AG09319 (cell line): ENCODE measurements at places on chromosomes 1 and 21.

DNA sequence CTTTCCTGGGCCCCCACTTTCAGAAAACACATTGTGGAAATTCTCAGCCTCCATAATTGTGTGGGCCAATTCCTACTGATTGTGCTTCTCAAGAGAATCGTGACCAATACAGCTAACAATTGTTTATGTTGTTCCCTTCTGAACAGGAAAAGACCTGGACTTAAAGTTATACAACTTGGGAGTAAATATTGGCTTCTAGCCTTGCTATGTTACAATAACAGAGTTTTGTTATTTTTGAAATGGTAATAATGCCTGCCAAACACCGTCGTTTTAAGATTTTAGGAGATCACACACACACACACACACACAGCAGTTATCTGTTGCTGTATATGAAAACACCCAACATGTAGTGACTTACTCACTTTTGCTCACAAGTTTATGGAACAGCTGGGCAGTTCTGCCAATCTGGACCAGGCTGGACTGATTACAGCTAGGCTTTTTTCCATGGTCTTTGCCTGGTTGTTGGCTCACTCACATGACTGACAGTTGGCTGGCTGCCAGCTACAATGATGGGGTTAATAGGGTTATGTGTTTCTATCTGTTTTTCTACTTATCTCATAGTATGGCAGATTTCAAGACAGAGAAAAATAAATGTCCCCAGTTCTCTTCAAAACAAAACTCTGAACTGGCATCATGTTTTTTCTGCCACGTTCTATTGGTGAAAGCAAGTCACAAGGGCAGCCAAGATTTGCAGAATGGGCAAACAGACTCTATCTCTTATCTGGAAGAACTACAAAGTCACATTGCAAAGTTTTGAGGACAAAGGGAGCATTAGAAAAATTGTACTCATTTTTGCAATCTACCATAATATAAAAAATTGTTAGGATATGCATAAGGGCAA is 447.5 kb downstream of the NEGR1 start:
- DNase-seq, result no peak

- peak; percentile 78 for DNase-seq
These were observed 21.3 kb downstream of the SCAF4 start for GRCh38 chr21:31710586-31710985.

DNA sequence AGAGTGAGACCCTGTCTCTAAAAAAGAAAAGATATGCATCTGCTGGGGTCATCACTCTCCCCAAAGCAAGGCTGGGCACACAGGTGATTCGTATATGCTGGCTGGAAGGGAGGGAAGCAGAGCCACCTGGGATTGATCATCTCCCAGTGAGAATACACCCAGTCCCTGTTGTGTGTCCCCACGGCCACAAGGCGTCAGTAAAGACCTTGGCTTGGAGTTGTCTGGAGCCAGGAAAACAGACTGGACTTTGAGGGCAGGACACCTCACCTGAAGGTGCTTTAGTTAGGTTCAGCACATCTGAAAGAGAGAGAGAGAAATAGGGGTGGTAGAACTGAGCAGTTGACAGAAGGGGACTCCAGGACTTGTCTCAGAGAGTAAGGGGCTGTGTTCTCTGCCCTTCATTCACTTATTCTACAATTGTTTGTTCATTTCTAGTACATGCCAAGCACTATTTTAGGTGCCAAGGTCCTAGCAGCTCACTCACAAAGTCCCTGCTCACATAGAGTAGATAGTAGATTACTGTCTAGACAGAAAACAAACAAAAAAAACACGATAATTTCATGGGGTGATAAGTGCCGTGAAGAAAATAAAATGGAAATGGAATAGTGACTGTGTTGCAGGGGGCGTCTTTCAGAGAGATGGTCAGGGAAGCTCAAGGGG is 13.5 kb downstream of the CITED4 start:
- peak; percentile 27 for DNase-seq

DNA sequence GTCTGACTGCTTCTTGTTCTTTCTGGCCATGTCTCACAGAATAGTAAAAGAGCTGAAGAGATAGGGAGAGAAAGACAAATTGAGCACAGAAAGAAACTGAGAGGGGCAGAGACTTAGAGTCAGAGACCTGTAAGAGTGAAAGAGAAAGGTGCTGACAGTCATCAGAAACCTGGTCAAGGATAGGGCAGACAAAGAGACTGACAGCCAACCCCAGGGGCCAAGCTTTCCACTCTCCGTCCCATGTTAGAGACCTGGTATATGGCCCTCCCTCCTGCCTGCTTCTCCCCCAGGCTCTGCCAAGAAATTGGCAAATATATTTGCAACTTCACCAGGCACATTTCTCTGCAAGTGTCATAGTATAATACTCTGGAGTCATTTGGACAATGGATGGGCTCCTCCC is 64.6 kb downstream of the RHBG start:
- no peak for DNase-seq

DNA sequence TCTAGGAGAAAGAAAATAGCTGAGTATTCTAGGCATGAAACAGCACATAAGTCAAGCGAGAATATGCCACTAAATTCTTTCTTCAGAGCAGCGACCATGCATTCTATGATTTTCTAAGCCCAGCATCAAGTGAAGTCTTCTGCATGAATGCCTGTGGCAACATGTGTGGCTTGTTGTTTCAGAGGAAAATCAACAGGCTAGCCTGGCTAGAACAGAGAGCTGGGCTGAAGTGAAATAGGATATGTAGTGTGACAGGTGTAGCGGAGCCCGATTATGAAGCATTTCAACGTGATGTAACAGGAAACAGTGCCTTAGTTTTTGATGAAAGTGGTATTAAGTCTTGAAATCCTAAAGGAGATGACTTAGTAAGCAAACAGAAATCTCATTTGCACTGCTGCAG is 7.0 kb downstream of the CSDE1 start:
- no peak for DNase-seq

DNA sequence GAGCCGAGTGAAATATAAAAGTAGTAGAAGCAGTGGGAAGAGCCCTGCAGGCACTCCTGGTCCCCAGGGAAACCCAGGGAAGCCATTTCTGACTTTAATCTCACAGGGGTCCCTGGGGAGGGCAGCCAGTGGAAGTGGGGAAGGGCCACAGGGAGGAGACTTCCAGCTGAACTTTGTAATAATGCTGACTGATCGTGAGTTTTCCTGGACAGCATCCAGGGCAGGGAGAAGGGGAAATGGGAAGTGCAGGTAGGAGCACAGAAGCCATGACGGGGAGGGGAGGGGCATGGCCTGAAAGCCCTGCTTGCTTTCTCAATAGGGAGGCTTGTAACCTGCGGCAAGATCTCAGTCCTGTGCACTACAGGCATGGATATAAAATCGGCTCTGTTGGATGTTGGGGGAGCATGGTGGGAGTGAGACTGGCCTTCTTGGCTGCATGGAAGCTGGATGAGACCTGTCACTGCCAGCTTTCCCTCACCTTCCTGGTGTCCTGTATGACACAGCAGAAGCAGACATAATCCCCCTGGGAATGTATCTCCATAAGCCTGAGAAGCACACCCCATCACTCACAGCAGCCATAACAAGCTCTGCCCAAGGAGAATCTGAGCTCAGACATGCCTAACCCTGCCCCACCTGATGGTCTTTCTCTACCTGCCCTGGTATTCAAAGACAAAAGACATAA is 15.1 kb upstream of the MX1 start:
- DNase-seq, result no peak

DNA sequence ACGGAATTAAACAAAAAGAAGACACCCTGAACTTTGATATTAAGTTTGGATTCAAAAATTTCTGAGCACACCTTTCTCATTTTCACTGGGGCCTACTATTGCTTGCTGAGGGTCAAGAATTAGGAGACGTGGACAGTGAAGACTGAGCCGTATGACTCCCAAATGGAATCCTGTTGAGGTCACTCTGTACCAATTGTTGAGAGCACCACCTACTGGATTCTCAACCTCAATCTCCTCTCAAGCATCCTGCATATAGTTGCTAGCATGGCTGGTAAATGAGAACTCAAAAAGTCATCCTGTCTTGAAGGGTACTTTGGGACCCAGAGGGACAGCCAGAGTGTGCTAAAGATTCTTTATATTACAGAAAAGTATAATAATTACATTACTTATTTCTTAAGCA is 20.2 kb upstream of the MTR start:
- DNase-seq, result no peak

GRCh38 chr1:21491488-21492355 is 17.5 kb upstream of the ALPL start:
- no peak for DNase-seq

DNA sequence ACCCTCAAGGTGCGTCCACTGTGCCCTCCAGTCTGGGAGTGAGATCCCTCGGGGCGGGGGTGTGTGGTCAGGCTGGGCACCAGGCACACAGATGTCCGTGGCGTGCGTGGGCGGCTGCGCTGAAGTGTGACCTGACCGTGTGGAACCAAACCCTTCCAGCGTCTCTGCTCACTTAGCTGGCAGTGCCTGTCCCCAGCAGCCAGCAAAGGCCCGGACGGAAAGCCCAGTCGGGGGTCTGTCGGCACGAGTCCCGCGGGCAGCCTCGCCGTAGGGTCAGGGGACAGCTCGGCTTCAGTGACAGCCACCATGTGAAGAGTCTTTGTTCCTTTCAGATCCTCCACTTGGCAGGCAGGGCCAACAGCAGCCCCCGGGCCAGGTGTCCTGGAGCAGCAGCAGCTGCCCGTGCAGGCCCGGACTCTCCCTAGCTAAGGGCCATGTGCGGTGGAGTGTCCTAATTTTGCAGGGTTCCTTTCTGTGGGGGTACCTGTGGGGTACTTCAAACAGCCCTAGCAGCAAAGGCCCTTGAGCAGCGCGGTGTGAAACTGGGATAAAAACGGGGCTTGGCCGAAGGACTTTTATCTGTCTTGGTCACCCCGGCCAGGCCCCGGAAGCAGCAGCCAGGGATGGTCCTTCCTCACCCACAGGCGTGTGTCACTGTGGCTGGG is 11.6 kb downstream of the TTLL10 start:
- DNase-seq, result no peak

GRCh38 chr1:205316161-205316566 is 5.4 kb downstream of the NUAK2 start:
- no peak for DNase-seq

GRCh38 chr1:19311503-19311930 is 427 bp downstream of the AKR7A2 start:
- no peak for DNase-seq

GRCh38 chr1:78681265-78681664 is 31.6 kb downstream of the IFI44 start:
- no peak for DNase-seq

GRCh38 chr1:56806804-56807203 is 12.4 kb downstream of the FYB2 start:
- no peak for DNase-seq

- no peak for DNase-seq
These were observed 3.9 kb upstream of the IL10 start for GRCh38 chr1:206776229-206776628.

DNA sequence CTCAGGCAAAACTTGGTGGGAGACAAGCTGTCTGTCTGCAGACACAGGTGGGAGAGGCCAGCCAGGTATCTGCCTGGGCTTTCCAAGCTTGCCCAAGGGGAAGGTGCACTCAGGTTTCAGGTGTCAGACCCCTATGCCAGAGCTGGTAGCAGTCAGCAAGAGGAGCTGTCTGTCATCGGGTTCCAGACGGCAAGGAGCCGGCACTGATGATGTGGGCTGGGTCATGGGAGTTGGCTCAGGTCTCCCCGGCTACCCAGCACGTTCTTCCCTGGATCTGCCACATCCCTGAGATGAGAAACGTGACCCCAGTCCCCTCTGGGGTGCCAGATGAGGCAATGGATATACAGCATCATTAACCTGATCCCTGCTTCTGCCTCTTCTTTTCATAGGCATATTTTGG is 23.0 kb downstream of the TMCC2 start:
- no peak for DNase-seq

- DNase-seq, result no peak
These were observed 633.3 kb upstream of the CAMK1G start for GRCh38 chr1:208950206-208950605.

GRCh38 chr1:198889101-198889500 is 250.3 kb downstream of the PTPRC start:
- no peak for DNase-seq

GRCh38 chr1:183070923-183071618 is 47.9 kb downstream of the LAMC1 start:
- peak; percentile 43 for DNase-seq

- no peak for DNase-seq
These were observed 21.8 kb downstream of the EXOC8 start for GRCh38 chr1:231315887-231316286.

- no peak for DNase-seq
These were observed 5.7 kb downstream of the DOCK7 start for GRCh38 chr1:62682531-62682930.

DNA sequence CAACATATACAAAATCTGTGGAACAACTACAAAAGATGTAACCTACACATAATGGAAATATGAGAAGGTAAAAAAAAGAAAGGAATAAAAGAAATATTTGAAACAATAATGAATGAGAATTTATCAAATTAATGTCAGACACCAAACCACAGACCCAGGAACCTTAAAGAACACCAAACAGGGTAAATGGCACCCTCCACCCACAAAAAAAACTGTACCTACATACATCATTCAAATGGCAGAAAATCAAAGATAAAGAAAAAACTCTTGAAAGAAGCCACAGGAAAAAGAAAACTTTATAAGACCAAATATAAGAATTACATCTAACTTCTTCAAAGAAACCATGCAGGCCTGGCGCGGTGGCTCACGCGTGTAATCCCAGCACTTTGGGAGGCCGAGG is 54.0 kb downstream of the IL12RB2 start:
- DNase-seq, result no peak

GRCh38 chr1:116067566-116067890 is 43.7 kb upstream of the MAB21L3 start:
- DNase-seq, result peak; percentile 89

DNA sequence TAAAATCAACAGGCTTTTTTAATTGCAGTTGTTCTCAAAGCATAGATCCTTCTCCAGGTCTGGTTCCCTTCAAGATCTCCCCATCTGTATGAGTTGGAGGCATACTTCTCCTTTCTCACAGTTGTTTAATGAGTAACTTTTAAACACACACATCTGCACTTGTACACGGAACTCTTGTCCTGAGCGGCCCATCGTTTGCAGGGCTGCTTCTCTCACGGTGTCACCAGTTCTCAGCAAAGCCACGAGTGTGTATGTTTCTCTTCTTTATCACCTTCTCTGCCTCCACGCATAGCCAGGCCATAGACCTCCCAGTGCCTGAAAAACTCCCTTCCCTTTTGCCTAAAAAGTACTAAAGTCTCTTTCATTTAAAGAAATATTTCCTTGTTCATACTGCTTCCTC is 68.7 kb upstream of the ROR1 start:
- no peak for DNase-seq

- no peak for DNase-seq
These were observed 40.3 kb upstream of the RUNX3 start for GRCh38 chr1:24970399-24970753.

- DNase-seq, result no peak
These were observed 59.1 kb downstream of the CHD5 start for GRCh38 chr1:6121021-6121421.
